IMR-90 (cell line): ENCODE measurements at places on chromosomes 5 and 9. TPM values are rescaled to one million over a fixed set of nuclear protein-coding genes. Genes with fewer than 3 reads are reported as not detected.

Gene SLC22A4
- 2.5 and 2.6 TPM in 2 replicates for polyA plus RNA-seq

Gene CNTLN
- polyA plus RNA-seq: 2.9 and 3.8 TPM in 2 replicates

Gene CDX1
- polyA plus RNA-seq: 0.22 and 0.24 TPM in 2 replicates

Gene PLPP7
- polyA plus RNA-seq: 1.2 TPM in 2 replicates

Gene VCAN
- 45.3 and 47.5 TPM in 2 replicates for polyA plus RNA-seq

Gene C9
- not detected in 2 replicates for polyA plus RNA-seq

Gene GPX3
- polyA plus RNA-seq: 1.0 and 1.3 TPM in 2 replicates

Gene AGGF1
- polyA plus RNA-seq: 8.4 and 9.3 TPM in 2 replicates

Gene COL27A1
- 18.3 and 23.2 TPM in 2 replicates for polyA plus RNA-seq

Gene TNFSF8
- not detected in 2 replicates for polyA plus RNA-seq

Gene PGM5
- polyA plus RNA-seq: 7.4 and 8.3 TPM in 2 replicates

Gene MARCOL
- not detected in 2 replicates for polyA plus RNA-seq

Gene SPATA31C1
- not detected in 2 replicates for polyA plus RNA-seq

Gene SLIT3
- 0.50 and 0.70 TPM in 2 replicates for polyA plus RNA-seq

Gene XPA
- polyA plus RNA-seq: 1.9 and 2.2 TPM in 2 replicates

Gene TMEM252
- not detected in 2 replicates for polyA plus RNA-seq

Gene PCSK1
- not detected in 2 replicates for polyA plus RNA-seq

Gene SOHLH1
- not detected in 2 replicates for polyA plus RNA-seq

Gene SH2D3C
- 0.22 and 0.24 TPM in 2 replicates for polyA plus RNA-seq

Gene CTNND2
- polyA plus RNA-seq: not detected in 2 replicates

Gene CEL
- polyA plus RNA-seq: 0.67 and 0.75 TPM in 2 replicates

Gene ARPC5L
- polyA plus RNA-seq: 53.8 and 57.4 TPM in 2 replicates
